ENCODE measurements at places on chromosomes 11 and 22.

DNA sequence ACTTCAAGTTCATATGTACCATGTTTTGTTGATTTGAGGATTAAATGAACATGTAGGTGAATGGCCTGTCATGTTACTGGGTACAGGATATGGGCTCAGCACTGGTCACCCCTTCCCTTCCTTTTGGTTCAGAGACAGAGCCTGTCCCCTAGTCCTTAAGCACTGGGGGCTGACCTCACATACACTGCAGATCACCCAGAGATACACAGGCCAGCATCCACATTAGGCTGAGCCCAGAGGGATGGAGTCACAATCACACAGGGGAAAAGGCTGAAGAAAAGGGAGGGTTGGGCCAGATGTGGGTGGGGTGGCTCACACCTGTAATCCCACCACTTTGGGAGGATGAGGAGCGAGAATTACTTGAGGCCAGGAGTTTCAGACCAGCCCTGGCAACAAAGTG is 62.3 kb downstream of the IGLL5 start:
- no peak for DNase-seq

GRCh38 chr11:116326146-116326545 is 446.6 kb downstream of the BUD13 start:
- no peak for DNase-seq

- DNase-seq, result no peak
Observed at GRCh38 chr11:88683024-88683423, 345.5 kb upstream of the CTSC start.

DNA sequence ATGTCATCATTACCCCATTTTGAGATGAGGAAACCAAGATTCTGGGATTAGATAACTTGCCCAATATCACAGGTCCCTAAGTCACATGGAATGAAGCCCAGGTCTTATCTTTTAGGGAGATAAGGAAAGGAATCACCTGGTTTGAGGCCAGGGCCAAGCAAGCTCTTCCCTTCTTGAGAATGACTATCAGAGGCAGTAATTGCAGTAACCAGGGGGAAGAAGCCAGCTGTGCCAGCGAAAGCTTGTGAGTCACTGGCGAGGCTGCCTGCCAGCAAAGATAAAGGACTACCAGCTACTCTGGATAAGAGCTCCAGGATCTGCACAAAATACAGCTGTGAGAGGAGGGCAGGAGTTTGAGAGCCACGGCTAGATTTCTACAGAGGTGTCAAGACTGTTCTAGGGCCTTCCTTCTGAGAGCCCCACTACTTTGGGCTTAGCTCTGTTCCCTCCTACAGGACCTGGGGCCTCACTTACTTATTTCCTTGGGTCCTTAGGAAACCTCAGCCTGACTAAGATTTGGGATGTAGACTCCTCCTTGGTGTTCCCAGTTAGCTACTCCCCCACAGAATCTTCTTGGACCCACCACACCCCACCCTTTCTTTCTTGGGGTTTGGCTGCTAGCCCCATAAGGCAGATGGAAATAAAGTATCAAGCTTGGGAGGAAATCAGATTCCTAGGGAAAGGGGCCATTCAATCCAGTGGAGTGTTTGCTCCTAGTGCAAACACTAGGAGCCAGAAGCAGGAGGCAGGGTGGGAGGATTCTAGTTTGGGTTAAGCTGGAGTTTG is 9.7 kb upstream of the CCKBR start:
- DNase-seq, result no peak

- no peak for DNase-seq
Observed at GRCh38 chr11:65906602-65907001, 6.4 kb upstream of the FOSL1 start.

GRCh38 chr11:62127941-62128770 is 4.3 kb downstream of the INCENP start:
- DNase-seq, result no peak

DNA sequence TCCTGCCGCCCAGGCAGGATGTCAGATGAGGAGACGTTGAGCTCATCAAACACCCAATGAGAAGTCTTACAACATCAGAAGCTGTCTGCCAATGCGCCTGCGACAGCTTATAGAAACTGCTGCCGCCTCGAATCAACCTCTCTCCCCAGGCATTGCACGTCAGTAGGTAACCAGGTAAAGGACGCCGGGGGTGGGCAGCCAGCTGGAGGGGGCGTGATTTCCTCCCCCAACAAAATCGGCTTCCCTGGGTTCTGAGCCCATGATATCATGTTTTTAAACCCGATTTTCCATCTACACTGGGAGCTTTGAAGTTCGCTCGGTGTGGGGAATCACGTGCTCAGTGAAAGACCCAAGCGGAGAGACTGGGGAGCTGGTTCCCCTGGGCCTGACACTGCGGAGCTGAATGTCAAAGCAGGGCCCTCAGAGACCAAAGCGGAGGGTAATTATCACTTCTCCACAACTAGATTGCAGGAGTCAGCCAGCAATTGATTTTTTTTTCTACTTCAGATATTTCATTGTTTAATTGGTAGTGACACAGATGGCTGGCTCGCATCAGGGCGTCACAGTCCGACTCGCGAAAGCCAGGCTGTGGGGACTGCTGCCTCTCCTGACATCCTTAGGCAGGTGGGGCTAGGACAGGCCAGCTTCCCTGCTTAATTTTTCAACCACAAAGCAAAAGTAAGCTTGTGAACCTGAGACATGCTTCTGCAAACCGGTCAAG is 15.4 kb downstream of the FAM83F start:
- peak; percentile 2 for DNase-seq

DNA sequence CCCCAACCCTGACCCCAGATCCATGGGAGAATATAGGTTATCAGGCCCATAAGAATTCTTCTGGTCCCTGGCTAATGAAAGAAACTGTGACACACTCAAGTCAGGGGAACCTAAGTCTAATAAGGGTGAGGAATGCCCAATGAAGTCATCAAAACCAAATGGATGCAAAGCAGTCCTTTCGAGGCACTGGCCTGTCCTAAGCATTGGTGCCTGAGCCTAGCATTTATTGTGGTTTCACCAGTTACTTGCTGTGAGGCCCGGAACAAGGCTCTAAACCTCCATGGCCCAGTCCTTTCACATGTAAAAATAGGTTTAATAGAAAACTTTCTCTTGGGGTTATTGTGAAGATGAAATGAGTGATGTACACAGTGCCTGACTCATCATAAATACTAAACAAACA is 712.6 kb downstream of the DLG2 start:
- no peak for DNase-seq

- no peak for DNase-seq
Observed at GRCh38 chr11:66106786-66107599, 36.9 kb downstream of the PACS1 start.

GRCh38 chr11:71991494-71991893 is 7.2 kb upstream of the IL18BP start:
- DNase-seq, result no peak

Data from right forelimb (tissue), 1 donor.